ENCODE measurements at places on chromosomes 12 and 14. TPM values are rescaled to one million over a fixed set of nuclear protein-coding genes. Genes with fewer than 3 reads are reported as not detected.

Gene BEGAIN
- total RNA-seq: 1.2 TPM

Gene RFLNA
- not detected for total RNA-seq

Gene MLXIP
- 24.7 TPM for total RNA-seq

Gene KLRG1
- 3.1 TPM for total RNA-seq

Gene GSKIP
- total RNA-seq: 14.6 TPM

Gene RNU4-1
- 3,560 TPM for total RNA-seq

Gene VRTN
- not detected for total RNA-seq

Gene VSX2
- not detected for total RNA-seq

Gene TMEM179
- 0.89 TPM for total RNA-seq

Gene CLEC4D
- 0.43 TPM for total RNA-seq

Gene MOK
- 9.5 TPM for total RNA-seq
